ENCODE measurements at places on chromosomes 11 and 22.
A peak's percentile ranks its signal among the peaks of the same experiment; 100 is the strongest.

DNA sequence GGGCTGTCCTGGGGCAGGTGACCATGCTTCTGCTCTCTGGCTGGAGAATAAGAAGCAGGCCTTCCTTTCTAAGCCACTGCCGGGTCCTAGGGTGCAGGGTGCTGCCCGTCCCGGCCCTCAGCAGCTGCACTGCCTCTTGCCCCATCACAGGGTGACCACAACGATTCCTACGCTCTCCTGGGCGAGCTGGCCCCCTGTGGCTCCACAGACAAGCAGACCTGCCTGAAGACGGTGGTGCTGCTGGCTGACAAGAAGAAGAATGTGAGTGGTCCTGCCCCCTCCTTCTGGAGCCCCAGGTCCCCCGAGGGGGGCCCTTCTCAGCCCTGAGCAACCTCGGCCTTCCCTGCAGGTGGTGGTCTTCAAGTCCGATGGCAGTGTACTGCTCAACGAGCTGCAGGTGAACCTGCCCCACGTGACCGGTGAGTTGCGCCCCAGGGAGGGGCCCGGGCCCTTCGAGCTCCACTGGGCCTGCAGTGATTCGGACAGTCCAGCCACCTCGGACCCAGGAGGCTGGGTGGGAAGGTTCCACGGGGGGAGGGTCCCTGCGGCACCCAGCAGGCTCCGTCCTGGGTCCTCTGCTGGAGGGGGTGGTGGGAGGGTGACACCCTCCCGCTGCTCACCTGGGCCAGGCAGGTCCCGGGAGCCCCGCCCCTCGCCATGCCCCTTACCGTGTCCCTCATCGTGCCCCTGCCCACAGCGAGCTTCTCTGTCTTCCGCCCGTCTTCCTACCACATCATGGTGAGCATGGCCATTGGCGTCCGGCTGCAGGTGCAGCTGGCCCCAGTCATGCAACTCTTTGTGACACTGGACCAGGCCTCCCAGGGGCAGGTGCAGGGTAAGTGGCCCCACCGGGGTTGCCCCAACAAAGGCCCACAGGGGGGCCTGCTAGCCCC is 8.3 kb downstream of the MUC2 start:
- DNase-seq = no peak

GRCh38 chr11:109130910-109131309 is 291.1 kb upstream of the C11orf87 start:
- no peak for DNase-seq

- DNase-seq = no peak
These were observed 206.9 kb downstream of the ADAMTS15 start for GRCh38 chr11:130655300-130655699.

DNA sequence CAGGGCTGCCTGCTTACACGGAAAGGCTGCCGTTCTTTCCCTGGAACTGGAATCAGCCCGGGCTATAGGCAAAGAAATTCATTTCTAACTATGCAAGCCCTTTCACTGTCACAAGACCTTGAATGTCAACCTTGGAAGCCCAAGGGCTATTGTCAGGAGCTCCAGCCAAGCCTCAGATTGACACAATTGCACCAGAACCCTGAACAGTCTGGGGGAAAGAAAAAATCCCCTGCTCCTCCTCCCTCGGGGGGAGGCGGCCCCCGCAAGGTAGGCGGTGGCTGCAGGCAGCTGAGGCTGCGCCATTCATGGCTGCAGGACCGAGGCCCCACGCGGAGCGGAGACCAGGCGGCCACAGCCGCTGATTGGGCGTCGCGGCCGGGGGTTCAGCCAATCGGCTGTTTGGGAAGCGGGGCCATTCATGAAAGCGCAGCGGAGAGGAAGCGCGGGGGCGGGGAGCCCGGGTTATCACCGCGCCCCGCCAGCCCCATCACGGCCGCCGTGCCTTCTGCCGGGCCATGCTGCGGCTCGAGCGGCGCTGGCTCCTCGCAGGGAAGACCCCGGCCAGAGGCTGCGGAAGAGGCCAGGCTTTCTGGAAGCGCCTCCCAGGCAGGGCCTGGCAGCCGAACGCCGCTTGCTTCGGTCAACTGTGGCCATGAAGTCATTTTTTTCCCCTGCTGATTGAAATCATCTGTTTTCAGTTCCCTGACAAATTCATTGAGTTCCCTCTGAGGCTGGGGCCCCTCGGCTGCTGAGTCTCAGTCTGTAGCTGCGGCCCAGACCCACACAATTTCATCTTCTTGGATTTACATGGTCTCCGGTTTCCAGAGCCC is 38.1 kb upstream of the LINC01488 start:
- DNase-seq = peak; percentile 88

- no peak for DNase-seq
These were observed 22.6 kb upstream of the SOX6 start for GRCh38 chr11:16378906-16379305.

- no peak for DNase-seq
These were observed 114.4 kb downstream of the PTPRJ start for GRCh38 chr11:48094643-48095339.
